B cell (primary cell): ENCODE measurements at places on chromosomes 2 and 18. TPM values are rescaled to one million over a fixed set of nuclear protein-coding genes. Genes with fewer than 3 reads are reported as not detected.

RBKS gene
- total RNA-seq, result 6.4 and 6.8 TPM in 2 replicates

DNA sequence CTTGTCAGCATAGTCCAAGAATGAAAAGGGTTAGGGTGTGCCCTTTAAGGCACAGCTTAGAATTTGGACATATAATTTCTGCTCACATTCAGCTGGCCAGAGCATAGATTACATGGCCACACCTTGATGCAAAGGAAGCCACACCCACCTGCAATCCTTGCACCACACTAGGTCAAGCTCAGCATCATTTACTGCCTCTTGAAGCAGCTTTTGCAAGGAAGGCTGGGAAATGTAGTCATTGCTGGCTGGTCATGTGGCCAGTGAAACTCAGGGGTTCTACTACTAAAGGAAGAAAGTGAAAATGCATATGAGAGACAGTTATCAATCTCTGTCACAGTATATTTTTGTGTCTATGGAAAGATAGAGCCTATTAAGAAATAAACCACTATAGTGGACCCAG lies 159.3 kb downstream of the GFPT1 start:
- H3K4me3 ChIP-seq, result no peak overlapping the region
- no peak for DNase-seq
- no peak overlapping the region for H3K27ac ChIP-seq
- no peaks in the 10 kb centered on the region for H3K4me1 ChIP-seq

GRCh38 chr18:58223717-58224424 lies 179.8 kb downstream of the NEDD4L start:
- H3K27ac ChIP-seq, result no peak overlapping the region
- H3K4me1 ChIP-seq, result peaks cover 13% of the 10 kb centered on the region
- H3K27me3 ChIP-seq, result no peaks in the 10 kb centered on the region

DNA sequence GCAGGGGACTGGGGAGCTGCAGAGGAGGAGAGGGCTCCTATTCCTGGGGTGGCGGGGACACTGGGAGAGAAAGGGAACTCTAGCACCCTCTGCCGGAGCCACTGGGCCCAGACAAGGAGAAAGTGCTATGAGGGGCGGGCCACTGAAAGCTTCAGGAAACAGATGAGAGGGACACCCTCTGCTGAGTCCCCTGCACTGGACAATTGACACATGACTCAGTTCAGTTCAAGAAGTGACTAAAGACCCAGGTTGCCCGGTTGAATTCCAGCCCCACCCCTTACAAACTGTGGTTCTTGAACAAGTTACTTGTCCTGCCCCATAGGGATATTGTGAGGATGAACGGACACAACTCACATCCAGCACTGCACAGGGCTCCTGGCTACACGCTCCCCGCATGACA lies 5.0 kb downstream of the RUFY4 start:
- H3K4me1 ChIP-seq, result no peaks in the 10 kb centered on the region
- no peak for DNase-seq
- no peak overlapping the region for H3K27ac ChIP-seq
- no peaks in the 10 kb centered on the region for H3K27me3 ChIP-seq
